Stimulated activated CD4-positive, alpha-beta T cell treated with anti-CD3 and anti-CD28 coated beads, Interleukin-1b, Interleukin-23, amount 100 ng/mL, for 48 hours (primary cell): ENCODE measurements at places on chromosomes 12 and 14.
A peak's percentile ranks its signal among the peaks of the same experiment; 100 is the strongest.

- no peak for DNase-seq
These were observed 42.2 kb upstream of the LDHB start for GRCh38 chr12:21699851-21700250.

GRCh38 chr12:20807192-20808080 is 3.1 kb upstream of the SLCO1B3 start:
- no peak for DNase-seq

DNA sequence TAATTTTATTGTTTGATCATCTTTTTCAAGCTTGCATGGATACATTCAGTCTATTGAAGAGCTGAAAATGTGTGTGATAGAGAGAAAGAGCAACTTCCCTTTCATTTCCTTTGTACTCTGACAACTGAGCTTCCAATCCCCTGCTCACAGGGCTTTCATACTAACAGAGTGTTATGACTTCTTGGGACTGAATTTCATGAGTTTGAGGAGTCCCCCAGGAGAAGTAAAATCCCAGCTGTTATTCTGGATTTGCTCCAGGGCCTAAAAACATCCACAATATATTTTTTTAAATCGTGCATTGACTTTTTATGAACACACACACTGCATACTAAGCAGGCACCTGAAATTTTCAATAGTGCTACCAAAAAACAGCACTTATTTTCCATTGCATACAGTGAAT is 195.8 kb upstream of the CAND1 start:
- DNase-seq = no peak

DNA sequence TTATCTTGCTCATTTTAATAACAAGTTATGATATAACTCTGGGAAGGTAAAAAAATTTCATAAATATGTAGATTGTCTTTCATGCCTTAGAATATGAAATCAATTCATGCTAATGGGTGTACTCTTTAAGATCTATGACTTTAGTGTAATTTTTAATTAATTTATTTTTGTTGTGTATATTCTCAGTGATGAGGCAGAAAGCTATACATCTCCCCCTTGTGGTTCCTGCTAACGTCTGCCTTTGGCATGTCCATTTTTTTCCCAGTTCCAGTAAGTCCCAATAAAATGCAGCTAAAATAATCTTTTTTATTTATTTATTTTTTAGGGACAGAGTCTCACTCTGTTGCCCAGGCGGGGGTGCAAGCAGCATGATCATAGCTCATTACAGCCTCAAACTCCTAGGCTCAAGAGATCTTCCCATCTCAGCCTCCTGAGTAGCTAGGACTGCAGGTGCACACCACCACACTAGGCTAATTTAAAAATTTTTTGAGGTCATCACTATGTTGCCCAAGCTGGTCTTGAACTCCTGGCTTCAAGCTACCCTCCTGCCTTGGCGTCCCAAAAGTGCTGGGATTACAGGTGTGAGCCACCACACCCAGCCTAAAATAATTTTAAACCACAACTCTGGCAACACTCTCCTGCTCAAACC is 3.3 kb upstream of the CHURC1 start:
- DNase-seq = no peak

GRCh38 chr12:66352197-66352596 is 49.9 kb downstream of the HELB start:
- no peak for DNase-seq

DNA sequence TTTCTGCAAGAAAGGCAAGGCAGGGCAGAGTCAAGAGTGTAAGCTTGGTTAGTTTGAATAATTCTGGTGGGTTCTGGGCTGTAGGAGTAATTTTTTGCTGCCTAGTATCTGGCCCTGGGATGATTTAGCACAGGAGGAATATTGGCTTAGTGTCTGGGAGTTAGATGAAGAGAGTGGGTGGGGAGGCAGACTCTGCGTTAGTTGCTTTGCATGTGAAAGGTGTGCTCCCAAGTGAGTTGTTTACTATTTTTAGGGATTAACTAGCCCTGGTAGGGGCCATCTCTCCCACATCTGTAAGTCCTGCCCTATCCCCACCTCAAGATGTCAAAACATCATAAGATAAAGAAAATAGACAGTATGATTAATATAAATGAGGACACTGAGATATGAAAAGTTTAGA is 249.7 kb downstream of the LRIG3 start:
- no peak for DNase-seq

DNA sequence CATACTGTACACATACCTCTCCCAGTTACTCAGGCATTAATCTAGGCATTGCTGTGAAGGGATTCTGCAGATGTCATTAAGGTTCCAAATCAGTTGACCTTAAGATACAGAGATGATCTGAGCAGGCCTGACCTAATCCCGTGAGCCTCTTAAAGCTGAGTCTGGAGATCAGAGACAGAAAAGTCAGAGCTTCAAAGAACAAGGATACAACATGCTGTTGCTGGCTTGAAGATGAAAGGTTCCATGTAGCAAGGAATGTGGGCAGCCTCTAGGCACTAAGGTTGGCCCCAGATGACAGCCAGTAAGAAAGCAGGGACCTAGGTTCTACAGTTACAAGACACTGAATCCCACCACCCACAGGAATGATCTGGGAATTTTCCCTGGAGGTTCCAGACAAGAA is 81.1 kb downstream of the MAP1LC3B2 start:
- DNase-seq = no peak

DNA sequence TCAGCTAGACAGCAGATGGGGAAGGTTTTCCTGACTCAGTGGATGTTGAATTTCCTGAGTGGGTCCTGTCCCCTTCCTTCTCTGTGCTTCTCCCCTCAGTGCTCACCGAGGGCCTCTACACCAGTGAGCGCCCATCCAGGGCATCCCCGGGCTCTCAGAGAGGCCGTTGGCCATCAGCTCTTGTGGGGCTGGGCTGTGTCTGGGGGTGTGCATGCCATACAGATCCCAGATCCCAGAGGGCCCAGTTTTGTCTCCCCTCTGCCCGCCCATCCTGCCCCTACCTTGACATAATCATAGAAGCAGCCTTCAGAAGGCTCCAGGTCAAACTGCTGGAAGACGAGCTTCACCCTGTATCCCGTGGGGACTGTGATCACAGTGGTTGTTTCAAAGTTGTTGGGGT is 1.1 kb downstream of the C1R start:
- DNase-seq = no peak

GRCh38 chr12:53735556-53735955 is 8.3 kb upstream of the CALCOCO1 start:
- DNase-seq = no peak

DNA sequence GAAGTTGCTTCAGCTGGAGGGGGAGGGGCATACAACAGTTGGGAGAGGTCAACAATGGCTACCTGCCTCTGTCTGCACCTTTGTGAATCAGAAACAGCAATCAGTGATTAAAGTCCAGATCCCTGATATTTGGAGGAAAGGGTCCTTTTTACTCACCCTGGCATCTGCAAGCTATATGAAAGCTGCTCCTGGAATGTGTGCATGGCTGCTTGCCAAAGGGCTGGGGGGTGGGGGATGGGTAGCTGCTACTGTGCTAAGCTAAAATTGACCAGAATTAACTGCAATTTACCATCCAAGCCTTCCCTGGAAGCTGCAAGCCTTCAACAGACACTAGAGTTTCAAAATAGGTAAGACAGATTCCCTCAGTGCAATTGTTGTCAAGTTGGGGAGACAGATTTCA is 13.5 kb upstream of the GTF2A1 start:
- no peak for DNase-seq

- DNase-seq = no peak
These were observed 45.4 kb upstream of the BTG1 start for GRCh38 chr12:92191061-92191460.

GRCh38 chr12:106894774-106895173 is 60.9 kb upstream of the TMEM263 start:
- no peak for DNase-seq

- DNase-seq = no peak
These were observed 798.5 kb downstream of the DIO2 start for GRCh38 chr14:79412822-79413221.

DNA sequence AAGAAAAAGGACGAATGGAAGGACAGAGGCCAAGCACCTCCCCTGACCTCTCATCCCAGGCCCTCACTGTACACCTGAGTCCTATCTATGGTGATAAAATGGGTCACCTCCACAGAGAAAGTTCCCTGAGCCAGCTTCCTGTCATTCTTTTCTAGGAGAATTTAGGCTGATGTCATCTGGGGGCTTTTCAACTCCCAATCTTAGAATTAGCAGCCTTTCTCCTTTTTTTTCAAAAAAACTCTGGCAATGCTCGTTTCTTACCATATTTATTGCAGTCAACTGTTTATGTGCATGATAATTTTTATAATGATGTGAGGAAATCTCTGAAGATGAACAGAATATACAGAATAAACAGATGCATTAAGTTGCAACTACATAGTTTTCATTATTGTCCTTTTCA is 177.6 kb downstream of the SNAPC1 start:
- DNase-seq = no peak

- no peak for DNase-seq
These were observed 23.1 kb downstream of the KCNK10 start for GRCh38 chr14:88299865-88300530.

DNA sequence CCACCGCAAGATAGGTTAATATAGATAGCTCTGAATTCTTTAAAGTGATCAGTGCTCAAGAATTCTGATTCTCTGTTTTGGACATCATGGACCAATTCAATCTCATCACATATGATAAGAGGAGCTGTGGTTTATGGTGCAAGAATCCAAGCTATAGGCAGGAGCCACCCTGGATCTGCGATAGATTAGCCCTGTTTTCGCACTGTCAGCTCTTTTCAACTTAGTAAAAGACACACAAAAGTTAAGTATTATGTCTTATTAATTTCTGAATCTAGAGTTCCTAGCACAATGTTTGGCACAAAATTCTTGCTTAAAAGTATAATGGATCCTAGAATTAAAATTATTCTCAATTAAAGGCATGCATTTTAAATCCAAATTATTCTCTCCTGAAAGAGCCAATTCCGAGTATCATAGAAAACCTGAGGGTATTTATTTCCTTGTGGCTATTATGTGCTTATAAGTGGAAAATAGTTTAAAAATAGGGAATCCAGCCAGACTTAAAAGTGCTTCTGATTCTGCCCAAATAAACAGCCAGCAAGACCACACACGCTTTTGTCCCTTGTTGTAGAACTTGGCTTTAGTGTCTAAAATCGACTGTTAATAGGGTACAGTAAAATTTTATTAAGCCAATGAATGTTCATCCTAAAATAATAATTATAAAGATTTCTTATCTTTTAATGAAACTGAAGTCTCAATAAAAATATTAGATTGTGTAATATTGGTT is 184.9 kb upstream of the FLRT2 start:
- DNase-seq = no peak

DNA sequence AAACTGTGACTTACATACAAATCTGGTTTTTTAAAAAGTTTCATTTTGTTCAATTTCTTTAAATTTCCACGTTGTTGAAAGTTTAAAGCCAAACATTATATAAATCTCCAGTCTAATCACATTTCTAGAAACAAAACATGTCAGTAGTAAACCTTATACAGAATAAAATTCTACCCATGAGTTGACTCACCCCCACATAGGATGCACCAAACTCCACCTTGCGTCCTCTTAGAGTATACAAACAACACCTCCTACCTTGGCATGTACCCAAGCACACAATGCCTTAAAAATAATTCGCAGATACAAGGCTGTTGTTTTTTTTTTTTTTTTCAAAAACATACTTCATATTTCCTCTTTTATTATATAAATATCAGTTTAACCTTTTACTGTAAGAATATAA is 3.3 kb downstream of the FBXL14 start:
- no peak for DNase-seq

GRCh38 chr12:109440851-109441490 is 36.1 kb downstream of the KCTD10 start:
- no peak for DNase-seq

- no peak for DNase-seq
These were observed 21.4 kb upstream of the CLEC4D start for GRCh38 chr12:8491646-8492530.

DNA sequence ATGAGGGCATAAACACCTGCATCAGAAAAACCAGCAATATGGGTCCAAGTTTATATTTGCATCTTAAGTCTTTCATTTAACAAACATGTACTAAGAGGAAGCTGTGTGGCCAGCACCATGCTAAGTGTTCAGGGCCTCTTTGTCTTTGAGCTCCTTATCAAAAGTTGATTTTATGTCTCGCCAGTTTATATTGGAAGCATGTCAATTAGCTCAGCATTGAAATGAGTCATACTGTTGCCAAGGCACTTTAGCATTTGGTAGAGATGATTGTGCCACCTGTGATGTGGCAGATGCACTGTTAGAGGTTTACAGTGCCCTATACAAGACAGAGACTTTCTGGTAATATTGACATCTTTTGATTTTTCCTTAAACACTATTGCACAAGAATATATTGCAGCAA is 68.5 kb downstream of the BHLHE41 start:
- DNase-seq = no peak

DNA sequence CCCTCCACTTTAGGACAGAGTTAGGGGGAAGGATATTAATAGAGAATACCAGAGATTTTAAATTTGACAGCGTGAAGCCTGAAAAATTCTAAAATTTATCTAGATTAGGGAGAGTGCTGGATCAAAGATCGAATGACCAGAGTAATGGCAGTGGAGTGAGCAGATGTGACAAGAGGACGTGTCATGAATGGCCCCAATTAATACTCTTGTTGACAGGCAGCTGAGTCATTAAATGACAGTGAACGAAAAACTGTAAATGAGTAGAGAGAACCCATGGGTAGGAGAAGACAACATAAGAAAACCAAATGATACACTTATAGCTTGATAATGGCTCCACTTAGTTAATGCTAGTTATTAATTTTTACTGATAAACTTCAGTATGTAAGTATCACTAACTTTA is 73.9 kb upstream of the PLEKHA5 start:
- DNase-seq = no peak

- DNase-seq = no peak
These were observed 1.4 kb upstream of the MYH6 start for GRCh38 chr14:23409475-23409874.

GRCh38 chr14:24947131-24947530 is 102.8 kb downstream of the STXBP6 start:
- no peak for DNase-seq

GRCh38 chr12:54421175-54421878 is 2.3 kb upstream of the ITGA5 start:
- DNase-seq = no peak

DNA sequence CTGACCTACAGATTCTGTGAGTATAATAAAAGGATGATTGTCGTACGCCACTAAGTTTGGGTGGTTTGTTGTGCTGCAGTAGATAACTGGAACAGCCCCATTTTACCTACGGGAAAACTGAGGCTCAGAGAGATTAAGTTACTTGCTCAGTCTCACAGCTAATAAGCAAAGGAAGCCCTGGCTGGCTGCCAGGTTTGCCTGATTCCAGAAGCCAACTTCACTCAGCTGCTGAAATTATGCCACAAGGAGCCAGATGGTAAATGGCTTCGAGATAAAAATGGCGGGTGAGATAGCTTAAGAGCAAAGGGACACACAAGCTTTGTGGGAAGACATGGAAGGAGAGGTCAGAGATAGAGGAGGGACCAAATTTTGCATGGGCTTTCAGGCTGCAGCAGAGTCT is 191.5 kb upstream of the NOS1 start:
- DNase-seq = no peak

- DNase-seq = peak; percentile 65
These were observed 177.1 kb upstream of the SLC38A2 start for GRCh38 chr12:46549527-46550265.
